Epithelial cell of esophagus (primary cell): ENCODE measurements at places on chromosomes 1 and 21.

DNA sequence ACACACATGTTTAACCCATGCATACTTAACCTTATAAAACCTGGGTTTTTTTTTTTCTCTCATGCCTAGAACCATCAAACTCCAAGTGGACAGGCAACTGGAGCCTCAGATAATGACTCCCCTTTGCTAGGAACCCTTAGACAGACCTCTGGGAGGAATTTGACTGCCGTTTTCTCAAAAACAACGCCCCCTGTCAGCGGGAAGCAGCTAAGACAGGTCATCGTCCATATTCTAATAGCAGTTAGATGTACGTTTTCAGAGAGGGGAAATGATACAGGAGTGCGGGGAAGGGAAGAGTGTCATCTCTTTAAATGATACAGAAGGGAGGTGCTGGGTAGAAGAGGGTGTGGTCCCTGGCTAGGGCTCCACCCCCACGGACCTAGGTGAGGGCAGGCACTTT lies 34.7 kb downstream of the LRRC3 start:
- DNase-seq = no peak

DNA sequence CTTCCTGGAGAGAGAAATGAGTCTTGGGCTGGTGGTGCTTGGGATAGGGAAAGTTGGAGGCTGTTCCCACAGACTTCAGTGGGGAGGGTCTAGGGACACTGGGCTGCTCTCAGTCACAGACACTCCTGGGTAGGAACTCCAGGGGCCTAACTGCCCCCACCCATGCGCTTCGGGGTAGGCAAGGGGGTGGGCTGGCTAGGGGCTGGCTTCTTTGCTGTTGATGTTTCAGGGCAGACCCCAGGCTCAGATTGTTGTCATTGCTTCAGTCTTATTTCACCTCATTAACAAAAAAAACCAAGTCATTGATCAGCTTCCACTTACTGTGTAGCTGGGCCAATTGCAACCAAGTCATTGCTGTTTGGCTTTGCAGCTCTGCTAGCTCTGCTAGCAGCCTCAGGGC lies 160.1 kb upstream of the CSF3R start:
- DNase-seq = no peak

DNA sequence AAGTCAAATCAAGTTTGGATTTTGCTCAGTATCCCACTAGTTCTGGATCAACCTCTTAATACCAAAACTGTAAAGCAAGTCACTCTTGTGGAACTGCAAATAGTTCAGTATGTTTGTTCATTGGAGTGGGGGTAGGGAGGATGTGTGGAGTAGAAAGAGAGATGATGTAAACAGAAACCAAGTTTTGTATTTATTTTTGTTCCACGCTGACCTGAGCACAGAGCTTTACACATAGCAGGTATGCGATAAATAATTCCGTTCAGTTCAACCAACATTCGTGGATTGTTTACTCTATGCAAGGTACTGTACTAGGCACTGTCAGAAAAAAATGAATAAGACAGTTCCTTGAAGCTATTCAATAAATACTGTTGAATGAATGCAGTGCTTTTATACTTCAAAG lies 4.5 kb upstream of the ZNF644 start:
- DNase-seq = no peak

DNA sequence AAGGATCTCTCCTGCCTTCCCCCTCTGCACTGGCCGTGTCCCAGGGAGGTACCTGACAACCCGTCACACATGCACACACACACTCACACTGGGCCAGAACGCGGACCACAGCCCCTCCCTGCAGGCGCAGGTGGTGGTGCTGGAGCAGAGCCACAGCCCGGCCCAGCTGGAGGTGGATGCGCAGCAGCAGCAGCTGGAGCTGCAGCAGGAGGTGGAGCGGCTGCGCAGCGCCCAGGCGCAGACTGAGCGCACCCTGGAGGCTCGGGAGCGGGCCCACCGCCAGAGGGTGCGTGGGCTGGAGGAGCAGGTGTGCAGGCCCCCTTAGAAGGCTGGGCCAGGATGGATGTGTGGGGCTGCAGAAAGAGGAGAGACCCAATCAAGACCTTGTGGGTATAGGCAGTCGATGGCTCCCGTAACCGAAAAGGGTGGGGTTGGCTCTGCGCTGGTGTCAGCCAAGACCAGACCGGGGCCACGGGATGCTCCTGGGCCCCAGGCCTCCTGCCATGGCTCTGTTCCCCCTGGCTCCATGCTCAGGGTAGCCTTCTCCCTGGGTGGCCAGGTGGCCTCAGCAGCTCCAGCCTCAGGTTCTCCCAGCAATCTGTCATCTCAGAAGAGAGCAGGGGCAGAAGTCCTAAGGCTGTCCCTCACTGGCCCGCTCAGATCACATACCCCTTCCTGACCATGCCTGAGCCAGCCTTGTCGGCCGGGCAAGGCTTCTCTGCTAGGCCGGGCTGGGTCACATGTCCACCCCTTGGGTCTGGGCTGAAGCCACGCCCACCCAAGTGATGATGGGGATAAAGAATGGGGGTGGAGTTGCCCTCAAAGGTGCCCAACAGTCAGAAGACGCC lies 8.9 kb downstream of the MFAP2 start:
- DNase-seq = no peak

- DNase-seq = no peak
Measured at GRCh38 chr1:91199988-91200387, 178.2 kb upstream of the ZNF644 start.

DNA sequence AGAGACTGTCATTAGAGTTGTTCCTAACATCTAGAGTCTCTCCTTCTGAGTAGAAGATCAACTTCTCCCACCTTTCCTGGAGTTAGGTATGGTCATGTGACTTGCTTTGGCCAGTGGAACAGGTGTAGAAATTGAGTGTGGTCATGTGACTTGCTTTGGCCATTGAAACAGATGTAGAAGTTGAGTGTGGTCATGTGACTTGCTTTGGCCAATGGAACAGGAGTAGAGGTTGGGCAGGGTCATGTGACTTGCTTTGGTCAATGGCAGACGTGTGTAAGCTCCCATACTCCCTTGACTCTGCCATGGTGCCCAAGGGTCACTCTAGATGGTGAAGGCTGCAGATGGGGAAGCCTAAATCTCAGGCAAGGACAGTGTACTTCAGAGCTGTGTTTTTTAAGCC lies 306.0 kb downstream of the NPHP4 start:
- DNase-seq = no peak

DNA sequence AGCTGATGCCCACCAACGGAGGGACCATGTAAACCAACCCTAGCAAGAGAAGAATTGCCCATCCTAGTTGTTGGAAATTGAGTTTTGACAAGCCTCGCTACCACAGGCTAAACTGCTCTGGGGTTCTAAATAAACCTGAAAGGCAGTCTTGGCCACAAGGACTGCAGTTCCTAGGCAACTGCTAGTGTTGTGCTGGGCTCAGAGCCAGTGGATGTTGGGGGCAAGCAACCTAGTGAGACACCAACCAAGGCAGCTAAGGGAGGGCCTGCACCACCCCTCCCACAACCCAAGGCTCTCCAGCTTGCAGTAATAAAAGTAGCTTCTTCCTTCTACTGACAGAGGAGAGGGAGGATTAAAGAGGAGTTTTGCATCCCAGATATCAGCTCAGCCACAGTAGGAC lies 102.4 kb upstream of the PKN2 start:
- DNase-seq = no peak

- no peak for DNase-seq
Measured at GRCh38 chr1:184493987-184494388, 107.2 kb downstream of the C1orf21 start.

GRCh38 chr21:33802481-33802880 lies 113.1 kb downstream of the ATP5PO start:
- no peak for DNase-seq

- no peak for DNase-seq
Measured at GRCh38 chr1:68313735-68314134, 81.4 kb upstream of the WLS start.

GRCh38 chr1:78911956-78912880 lies 94.3 kb downstream of the ADGRL4 start:
- DNase-seq = peak; percentile 43

DNA sequence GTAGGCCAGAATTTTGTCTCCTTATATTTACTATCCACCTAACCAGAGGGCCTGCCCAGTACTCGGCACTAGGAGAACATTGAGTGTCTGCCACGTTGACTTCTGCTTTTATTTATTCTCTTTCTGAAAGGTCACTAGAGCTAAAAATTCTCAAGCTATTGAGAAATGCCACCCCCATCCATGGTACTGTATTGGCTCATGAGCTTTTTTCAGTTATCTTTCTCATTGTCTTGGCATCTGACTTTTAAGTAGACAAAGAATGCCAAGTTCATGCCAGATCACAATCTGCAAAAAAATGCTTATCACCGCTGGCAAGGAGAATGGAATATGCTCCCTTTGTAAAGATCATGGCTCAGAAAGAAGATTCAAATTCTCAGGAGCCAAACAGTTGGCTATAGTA lies 49.8 kb upstream of the MROH9 start:
- no peak for DNase-seq

- no peak for DNase-seq
Measured at GRCh38 chr1:31920956-31921355, 17.2 kb downstream of the PTP4A2 start.

- peak; percentile 78 for DNase-seq
Measured at GRCh38 chr1:236502579-236502971, 21.2 kb upstream of the LGALS8 start.

DNA sequence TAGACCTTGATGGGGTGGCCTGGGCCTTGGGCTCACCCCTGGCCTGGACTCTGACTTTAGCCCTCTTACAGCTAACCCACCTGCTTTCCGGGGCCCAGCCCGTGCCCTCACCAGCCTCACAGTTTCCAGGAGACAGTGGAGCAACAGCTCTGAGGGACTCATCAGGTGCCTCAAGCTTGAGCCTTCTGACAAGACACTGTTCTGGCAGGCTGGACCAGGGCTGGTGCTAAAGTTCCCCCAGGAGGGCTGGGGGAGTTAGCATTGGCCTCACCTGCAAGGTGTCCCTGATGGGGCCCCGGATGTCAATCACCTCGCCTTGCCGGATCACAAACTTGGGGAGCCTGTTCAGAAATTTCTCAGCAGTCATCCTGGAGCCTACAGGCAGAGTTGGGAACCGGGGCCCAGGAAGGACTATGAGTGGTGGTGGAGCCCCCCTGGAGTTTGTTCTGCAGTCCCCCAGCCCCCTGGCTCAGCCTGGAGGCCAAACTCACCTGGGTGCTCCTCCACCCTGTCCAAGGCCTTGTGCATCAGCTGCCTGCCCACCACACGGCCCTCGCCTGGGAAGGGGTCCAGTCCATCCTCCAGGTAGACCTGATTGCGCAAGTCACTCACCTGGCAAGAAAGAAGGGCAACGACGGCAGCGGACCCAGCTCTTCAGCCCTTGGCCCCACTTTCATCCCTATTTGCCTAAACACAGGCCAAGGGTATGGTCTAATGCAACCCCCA lies 4.1 kb downstream of the SH3BGRL3 start:
- no peak for DNase-seq

DNA sequence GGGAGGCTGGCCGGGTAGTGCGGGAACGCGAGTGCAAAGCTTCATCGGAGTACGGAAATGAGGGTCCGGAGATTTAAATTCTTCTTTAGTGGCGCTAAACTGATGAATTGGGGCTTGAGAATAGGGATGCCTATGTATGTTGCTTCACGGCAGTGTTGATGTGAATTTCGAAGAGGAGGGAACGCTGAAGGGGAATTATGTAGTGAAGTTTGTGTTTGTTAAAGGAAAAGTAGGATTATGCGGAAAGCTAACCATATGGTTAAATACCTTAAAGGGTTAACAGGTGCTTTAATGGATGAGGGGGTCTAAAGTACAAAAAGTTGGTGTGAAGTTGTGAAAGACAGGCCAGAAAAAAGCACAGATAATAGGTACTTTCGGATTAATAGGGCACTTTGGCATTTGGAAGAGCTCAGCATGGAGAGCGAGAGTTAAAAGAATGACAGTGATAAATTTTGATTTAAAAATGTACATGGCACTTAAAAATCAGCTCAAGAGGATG lies 1.4 kb downstream of the HS2ST1 start:
- no peak for DNase-seq

GRCh38 chr1:6998267-6998666 lies 213.0 kb downstream of the CAMTA1 start:
- DNase-seq = no peak

- DNase-seq = peak; percentile 77
Measured at GRCh38 chr1:164637461-164638375, 78.7 kb downstream of the PBX1 start.

GRCh38 chr1:228314315-228314657 lies 92.3 kb downstream of the TRIM11 start:
- DNase-seq = no peak

GRCh38 chr1:21520899-21521716 lies 11.9 kb downstream of the ALPL start:
- peak; percentile 49 for DNase-seq
